ENCODE measurements at places on chromosomes 12 and 14. TPM values are rescaled to one million over a fixed set of nuclear protein-coding genes. Genes with fewer than 3 reads are reported as not detected.

DNA sequence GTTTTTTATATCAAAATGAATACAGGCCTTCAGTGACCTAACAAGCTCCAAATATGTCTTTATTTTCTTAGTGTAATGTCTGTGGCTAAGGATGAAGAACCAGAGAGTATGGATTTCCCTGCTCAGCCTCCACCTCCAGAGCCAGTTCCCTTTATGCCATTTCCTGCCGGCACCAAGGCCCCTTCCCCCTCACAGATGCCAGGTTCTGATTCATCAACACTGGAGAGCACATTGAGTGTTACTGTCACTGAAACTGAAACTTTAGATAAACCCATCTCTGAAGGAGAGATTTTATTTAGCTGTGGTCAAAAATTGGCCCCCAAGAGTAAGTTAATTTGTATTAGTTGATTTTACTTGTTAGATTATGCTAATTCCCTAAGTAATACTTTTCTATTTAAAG, 61.0 kb downstream of the KIAA0586 start:
- DNase-seq = no peak

CLEC7A gene
- total RNA-seq = 3.8 TPM

WDHD1 gene
- 4.2 TPM for total RNA-seq

PLA2G1B gene
- total RNA-seq = 2.0 TPM

SLC6A12 gene
- total RNA-seq = 7.5 TPM

GALNT9 gene
- 2.8 TPM for total RNA-seq

DNA sequence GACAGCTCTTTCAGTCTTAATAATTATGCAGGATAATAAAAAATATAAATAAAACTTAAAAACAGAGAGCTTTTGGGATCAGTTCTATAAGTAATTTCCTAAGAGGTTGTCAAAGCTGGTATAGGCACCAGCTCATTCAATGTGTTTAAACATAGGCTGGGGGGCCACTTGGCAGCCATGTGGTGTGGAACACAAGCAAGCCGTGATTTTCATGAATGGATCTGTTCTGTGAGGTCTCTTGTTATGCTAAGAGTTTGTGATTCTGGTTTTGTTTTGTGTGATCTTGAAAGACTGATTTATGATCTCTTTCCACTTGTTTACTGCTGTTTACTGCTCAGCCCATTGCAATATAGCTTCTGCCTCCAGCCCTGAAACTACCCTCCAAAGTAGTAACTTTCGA, 240.9 kb downstream of the FBXL14 start:
- DNase-seq = no peak

GRCh38 chr14:72303930-72304329, 371.7 kb downstream of the RGS6 start:
- no peak for DNase-seq

DNA sequence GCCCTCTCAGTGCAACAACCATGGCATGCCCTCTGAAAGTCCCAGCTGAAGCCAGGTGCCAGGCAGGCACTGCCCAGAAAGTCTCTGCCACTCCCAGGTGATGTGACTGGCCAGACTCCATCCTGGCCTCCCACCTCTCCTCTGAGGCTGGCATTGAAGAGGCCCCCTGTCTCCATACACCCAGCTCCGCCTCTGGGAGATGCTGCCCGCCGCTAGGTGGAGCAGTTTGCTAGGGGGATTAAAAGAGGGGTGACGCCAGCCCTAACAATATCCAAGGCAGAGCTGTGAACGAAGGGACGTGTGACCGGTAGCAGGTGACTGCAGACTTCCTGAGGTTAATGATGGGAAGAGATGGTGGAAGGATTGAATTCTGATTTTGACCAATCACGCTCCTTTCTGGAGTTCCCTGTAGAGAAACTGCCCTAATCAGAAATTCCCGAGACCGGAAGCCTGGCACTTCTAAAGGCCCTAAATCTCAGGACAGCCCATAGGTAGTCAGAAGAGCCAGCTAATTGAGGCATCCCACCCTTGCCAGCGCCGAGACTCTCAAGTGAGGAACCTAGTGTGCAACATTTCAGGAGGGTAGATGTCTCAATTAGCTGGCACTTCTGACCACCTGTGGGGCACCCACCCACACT, 8.3 kb upstream of the PLEK2 start:
- DNase-seq = no peak

KRT4 gene
- total RNA-seq = 0.34 TPM

DNA sequence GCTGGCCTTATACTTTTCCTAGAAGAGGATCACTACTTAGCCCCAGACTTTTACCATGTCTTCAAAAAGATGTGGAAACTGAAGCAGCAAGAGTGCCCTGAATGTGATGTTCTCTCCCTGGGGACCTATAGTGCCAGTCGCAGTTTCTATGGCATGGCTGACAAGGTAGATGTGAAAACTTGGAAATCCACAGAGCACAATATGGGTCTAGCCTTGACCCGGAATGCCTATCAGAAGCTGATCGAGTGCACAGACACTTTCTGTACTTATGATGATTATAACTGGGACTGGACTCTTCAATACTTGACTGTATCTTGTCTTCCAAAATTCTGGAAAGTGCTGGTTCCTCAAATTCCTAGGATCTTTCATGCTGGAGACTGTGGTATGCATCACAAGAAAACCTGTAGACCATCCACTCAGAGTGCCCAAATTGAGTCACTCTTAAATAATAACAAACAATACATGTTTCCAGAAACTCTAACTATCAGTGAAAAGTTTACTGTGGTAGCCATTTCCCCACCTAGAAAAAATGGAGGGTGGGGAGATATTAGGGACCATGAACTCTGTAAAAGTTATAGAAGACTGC, 1.5 kb downstream of the MGAT2 start:
- no peak for DNase-seq
